Stimulated activated CD8-positive, alpha-beta memory T cell treated with anti-CD3 and anti-CD28 coated beads, Interleukin-7, amount 100 ng/mL, for 1 hour (primary cell): ENCODE measurements at places on chromosomes 1 and 21.
A peak's percentile ranks its signal among the peaks of the same experiment; 100 is the strongest.

DNA sequence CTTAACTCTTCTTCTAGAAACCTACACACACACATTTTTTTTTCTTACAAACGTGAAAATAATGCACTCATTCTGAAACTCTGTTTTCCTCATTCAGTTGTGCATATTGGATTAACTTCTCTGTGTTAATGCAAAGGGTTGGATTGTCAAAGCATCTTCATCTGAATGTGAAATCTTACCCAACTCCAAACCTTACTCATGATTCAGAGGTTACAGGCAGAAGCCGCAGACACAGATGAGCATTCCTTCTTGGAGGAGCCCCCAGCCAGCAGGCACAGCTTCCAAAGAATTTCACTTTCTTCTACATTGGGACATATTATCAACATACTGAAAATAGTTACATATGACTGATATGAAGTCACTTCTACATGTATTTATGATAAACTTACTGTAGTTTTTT lies 15.7 kb downstream of the PATJ start:
- no peak for DNase-seq

- DNase-seq, result no peak
Observed at GRCh38 chr1:248798791-248799190, 26.9 kb downstream of the SH3BP5L start.

GRCh38 chr1:113278777-113279176 lies 111.5 kb upstream of the MAGI3 start:
- DNase-seq, result no peak

GRCh38 chr1:54229281-54229891 lies 29.4 kb downstream of the MRPL37 start:
- no peak for DNase-seq

GRCh38 chr1:223709598-223709997 lies 2.7 kb upstream of the CAPN2 start:
- no peak for DNase-seq

GRCh38 chr1:77188770-77189169 lies 30.5 kb downstream of the PIGK start:
- DNase-seq, result no peak

DNA sequence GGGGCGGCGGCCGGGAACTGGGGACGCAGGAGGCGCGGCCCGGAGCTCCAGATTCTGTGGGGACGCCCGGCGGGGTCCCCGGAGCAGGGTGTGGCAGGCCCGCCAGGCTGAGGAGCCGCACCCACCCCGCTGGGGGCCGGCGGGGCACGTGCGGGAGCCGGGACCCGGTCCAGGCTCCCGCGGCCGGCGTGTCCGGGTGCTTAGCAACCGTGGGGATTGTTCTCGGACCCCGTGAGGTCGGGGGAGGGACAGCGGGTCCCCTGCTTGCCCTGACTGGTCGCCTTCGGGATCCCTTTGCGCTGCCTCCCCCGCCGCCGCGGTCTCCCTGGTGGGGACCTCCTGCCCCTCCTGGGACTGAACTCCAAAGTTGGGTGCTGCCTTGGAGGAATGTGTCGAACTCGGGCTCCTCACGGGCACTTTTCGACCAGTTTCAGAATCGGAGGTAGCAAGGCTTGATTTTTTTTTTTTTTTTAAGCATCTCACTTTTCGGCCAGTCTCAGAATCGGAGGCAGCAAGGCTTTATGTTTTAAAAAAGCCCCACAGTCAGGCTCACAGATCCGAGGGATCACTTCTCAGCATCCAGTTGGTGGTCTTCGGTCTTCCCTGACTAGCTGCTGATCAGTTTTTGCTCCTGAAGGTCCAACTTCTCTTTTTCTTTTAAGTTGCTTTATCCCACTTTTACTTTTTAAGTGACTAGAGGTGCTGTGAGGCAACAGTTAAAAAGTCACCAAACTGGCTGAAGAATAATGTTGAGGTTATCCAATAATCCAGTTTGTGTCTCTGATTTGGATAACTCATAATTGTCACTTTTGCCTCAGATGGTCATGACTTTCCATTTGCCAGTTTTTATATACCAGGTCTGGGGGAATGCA lies 648 bp downstream of the FAM76A start:
- peak; percentile 3 for DNase-seq

GRCh38 chr21:42784276-42784675 lies 95.1 kb downstream of the WDR4 start:
- DNase-seq, result no peak

- DNase-seq, result no peak
Observed at GRCh38 chr1:1358433-1359271, at the start of gene MXRA8. Gene MXRA8 (minus strand): TSS chr1:1358555. CDS start chr1:1358504, 51 bp downstream.

DNA sequence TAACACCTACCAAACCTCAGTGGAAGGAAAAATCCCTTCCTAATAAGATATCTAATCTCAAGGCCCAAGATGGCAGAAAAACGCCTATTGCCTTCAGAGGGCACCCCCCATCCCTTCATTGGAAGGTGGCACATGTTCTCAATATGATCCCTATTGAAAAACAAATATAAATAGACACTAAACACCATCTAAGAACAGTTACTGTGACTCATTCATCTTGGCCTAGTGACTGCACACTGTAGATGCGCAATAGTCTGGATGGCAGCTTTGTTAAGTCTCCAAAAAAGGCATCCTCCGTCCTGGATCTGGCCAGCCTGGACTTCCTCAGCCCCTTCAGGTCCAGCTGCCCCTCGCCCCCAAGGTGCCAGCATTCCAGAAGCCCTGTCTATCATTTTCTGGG lies 121.9 kb downstream of the CAPN8 start:
- no peak for DNase-seq

DNA sequence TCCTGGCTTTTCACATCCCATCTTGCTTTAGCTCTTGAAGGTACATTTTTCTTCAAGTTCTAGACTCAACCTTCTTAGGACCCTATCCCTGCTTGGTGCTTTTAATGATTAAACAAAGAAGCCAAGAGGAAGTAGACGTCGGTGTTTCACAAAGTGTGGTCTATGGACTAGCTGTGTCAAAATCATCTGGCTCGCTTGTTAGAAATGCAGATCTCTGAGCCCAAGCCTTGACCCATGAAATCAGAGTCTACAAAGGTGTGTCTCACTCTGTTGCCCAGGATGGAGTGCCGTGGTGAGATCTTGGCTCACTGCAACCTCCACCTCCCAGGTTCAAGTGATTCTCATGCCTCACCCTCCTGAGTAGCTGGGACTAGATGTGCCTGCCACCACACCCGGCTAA lies 295.5 kb upstream of the KAZN start:
- DNase-seq, result no peak

DNA sequence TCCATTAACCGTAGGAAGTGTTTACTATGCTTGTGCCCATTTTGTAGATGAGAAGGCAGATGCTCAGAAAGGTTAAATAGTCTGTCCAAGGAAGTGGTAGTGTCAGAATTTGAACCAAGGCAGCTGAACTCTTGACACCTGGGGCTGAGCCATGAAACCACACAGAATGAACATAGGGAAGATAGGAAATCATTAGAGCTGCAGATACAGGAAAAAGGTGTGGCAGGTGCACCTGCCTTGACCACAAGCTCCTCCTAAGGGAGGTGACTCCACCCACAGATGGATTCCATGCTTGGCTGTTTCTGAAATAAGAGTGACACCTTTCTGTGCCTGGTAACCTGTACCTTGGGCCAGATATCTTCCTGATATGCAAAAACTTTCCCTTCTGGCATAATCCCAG lies 69.9 kb upstream of the IGSF21 start:
- no peak for DNase-seq

- DNase-seq, result no peak
Observed at GRCh38 chr1:50488356-50488755, 65.1 kb upstream of the DMRTA2 start.

- DNase-seq, result no peak
Observed at GRCh38 chr1:171267391-171267790, 19.1 kb downstream of the FMO1 start.

- no peak for DNase-seq
Observed at GRCh38 chr1:209870151-209870831, 42.5 kb downstream of the UTP25 start.

GRCh38 chr21:31107871-31108270 lies 69.6 kb upstream of the KRTAP19-8 start:
- DNase-seq, result no peak

- DNase-seq, result peak; percentile 43
Observed at GRCh38 chr1:27136998-27137542, 17.9 kb downstream of the SLC9A1 start.

DNA sequence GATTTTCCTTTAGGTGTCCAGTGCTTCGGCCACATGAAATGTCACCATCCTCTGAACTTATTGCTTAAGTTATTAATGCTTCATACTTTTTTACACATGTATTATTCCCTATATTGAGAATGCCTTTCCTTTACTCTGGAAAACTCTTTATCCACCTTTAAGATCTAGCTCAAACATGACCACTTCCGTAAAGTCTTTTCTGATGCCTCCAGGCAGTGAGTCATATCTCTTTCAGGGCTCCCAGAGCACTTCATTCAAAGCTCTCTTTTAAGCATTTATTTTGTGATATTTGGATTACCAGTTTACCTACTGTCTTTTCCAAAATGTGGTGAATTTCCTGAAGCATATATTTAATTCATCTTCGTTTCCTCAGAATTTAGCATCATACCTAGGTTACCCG lies 178.9 kb downstream of the HS2ST1 start:
- no peak for DNase-seq

GRCh38 chr1:186595969-186596368 lies 84.3 kb downstream of the PTGS2 start:
- DNase-seq, result no peak

- DNase-seq, result no peak
Observed at GRCh38 chr1:246113555-246114095, 393.5 kb downstream of the SMYD3 start.

DNA sequence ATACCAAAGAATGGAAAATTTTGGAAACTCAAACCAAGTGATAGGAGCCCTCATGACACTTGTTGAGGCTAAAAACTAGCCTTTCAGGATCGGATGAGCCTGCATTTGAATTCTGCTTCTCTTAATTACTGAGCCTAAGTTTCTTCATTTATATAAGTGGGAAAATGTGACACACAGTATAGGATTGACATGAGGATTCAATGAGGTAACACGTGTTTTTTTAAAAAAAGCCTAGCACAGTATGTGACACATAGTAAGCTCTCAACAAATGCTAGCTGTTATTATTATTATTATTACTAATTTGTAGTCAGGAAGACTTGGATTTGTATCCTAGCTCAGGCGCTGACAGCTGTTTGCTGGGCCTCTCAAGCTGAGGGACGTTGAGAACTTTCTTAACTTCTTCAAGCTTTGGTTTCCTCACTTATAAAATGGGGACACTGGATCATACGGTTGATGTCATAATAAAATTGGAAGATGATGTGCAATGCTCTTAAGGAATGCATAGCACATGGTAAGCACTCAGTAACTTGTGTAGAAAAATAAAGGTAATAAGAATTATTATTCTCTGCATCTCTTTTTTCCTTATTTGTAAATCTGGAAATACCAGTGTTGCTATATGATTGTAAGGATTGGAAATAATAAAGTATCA lies 55.4 kb upstream of the JUN start:
- no peak for DNase-seq

- DNase-seq, result no peak
Observed at GRCh38 chr21:16838331-16838730, 674.5 kb upstream of the CXADR start.

- DNase-seq, result no peak
Observed at GRCh38 chr1:59605184-59605583, 209.6 kb upstream of the HOOK1 start.

DNA sequence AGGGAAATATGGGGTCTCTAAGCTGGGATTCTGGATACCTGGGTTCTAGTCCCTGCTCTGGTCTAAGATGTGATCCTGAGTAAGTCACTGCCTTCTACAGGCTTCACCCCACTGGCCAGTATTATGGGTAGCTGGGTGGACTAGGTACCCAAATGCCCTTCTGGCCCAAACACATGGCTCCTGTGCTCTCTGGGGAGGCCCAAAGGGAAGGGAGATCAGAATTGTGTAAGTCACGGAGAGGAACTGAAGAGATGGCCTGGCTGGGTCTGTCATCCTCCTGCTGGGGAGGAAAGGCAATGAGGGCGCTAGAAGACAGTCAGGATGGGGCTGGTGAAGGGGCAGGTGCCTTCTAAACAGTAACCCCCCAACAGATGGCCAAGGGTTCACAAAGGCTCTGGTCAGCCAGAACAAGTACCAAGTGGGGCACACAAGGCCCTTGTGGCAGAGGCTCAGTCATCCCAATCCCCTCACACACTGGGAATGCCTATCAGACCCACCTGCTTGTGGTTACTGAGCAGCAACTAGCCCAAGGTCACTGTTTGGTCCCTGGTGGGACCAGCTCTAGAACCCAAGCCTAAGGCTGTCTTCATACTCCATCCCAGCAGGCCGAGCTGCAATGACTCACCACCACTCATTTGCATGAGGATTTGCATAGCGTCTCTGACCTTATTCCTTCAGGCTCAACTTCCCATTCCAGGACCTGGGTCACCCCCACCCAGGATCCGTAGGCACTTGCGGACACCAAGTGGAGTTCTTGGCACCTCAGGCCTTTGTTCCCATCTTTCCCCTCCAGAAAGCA lies 9.2 kb downstream of the MEF2D start:
- no peak for DNase-seq

DNA sequence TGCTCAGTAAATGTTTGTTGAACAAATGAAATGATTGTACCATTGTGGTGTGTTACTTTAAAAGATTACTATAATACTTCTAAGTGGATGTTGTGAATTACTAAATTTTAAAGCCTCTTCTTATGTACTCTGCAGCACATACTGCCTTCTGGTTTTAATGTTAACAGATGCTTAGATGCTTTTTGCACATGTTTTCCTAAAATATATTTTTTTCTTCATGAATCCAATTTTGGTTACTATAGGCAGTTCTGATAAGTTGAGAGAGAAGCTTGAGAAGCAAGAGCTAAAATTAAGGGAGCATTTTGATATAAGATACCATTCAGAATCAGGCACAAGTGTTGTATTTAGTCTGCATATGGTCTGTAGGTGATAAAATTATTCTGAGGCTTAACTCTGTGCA lies 21.3 kb downstream of the CTTNBP2NL start:
- DNase-seq, result no peak

DNA sequence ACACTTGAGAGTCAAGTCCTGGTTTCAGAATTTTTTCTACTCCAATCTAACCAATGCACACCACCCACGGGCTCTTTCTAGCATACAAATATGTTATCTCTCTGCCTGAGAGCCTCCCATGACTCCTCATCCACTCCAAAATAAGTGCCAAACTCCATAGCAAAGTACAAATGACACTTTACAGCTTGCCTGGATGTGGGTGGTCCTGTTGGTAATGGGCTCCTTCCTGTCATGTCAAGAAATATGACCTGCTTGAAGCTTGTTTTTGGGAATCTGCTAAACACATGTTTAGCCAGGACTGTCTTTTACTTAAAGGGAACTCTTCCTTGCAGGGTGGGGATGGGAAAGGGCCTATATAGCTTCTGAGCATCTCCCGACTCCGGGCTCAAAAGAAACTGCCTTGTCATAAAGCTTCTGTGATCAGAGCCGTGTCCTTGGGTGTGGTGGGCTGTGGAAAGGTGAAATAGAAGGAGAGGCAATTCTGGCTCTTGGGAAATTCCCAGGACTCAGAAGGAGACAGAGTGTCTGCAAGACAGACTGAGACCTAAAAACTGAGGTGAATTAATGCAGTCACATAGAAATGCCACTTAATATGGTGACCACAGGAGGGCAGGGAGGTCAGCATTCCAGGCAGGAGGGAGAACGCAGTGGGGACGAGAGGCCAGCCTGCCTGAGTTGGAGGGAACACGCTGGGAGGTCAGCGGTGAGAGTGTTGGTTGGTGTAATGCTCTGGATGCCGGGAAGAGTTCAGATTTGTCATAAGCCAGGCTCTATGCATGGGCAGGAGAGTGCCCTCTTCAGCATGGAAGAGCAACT lies 6.1 kb upstream of the IGFN1 start:
- no peak for DNase-seq

- no peak for DNase-seq
Observed at GRCh38 chr1:27632387-27633297, 2.3 kb downstream of the FGR start.

- peak; percentile 88 for DNase-seq
Observed at GRCh38 chr1:155308493-155309422, at the start of gene FDPS. Gene FDPS (plus strand): TSS chr1:155308866. CDS start chr1:155309790, 924 bp downstream.
